Retina (tissue), 1 donor: ENCODE measurements at places on chromosomes 6 and 20.

DNA sequence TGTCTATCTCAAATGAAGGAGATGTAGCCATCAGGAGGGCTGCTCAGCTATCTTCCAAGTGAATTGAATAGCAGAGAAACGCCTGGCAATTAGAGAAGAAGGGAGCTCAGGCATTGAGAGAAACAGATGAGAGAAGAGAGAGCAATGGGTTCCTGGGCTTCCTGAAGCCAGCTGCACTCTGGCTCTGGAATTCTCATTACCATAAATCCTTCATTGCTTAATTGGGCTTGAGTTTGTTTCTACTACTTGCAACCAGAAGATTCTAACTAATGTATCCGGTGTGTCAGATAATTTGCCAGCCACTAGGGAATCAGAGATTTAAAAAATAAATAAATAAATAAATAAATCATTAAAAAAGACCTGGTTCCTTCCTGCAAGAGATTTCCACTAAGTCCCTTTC, 25.0 kb upstream of the CDKAL1 start:
- no peak for DNase-seq

GRCh38 chr20:41044409-41045062, 15.9 kb downstream of the TOP1 start:
- no peak for DNase-seq

DNA sequence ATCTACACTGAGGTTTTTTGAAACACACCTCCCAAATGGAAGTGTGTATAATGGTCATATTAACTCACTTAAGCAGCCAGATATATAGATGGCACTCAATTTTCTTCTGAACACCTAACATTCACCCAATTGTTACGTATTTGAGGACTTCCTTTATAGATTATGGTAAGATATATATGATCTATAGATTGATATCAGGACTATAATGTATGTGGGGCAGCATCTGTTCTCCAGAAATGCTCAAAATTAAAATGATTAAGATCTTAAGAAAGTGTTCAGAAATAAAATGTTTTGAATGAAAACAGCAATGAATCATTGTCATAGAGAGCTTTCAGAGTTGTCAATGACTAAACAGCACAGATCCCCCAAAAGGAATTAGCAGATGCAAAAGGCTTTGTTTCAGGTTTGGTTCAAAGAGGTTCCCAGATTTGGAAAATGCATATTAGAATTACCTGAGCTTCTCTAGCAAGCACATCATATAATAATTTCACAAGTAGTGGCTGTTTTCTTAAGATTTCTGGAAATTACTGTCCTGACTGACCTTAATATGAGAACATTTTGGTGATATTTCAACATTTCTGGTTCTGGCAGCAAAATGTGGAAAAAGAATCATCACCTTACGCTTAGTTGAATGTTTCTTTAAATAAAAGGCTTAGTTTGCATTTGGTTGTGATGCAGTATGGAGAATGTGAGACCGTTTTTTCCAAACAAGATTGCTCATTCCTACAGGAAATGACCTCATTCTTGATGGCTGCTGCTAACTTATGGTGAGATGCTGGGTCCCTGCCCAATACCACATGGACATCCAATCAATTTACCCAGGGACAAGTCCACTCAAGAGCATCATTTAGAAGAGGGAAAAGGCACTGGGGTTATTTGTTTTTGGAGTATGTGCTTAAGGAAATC, 31.5 kb downstream of the TRAF3IP2 start:
- no peak for DNase-seq

- no peak for DNase-seq
Observed at GRCh38 chr6:152423216-152424103, 213.7 kb downstream of the SYNE1 start.

DNA sequence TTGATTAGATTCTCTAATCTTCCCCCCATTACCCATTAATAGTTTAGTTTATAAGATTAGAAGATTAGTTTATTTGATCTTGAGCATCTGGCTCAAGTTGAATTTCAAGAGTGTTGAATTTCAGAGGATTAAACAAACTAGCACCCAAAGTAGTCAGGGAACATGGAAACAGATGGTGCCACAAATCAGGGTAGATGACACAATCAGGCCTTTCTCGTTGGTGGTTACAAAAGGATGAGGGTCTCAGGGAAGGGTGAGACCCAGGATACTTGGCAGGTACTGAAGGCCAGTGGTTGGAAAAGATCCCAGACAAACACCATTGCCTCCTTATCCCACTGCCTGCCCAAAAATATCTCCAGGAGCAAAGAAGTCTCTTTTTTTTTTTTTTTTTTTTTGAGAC, 29.5 kb upstream of the ADGRF1 start:
- DNase-seq: no peak

GRCh38 chr20:62080249-62080990, 14.7 kb upstream of the TAF4 start:
- no peak for DNase-seq
